ENCODE measurements at places on chromosomes 16 and 17. TPM values are rescaled to one million over a fixed set of nuclear protein-coding genes. Genes with fewer than 3 reads are reported as not detected.

GRCh38 chr17:14307560-14308024, 6.7 kb downstream of the HS3ST3B1 start:
- no peak for DNase-seq

DNA sequence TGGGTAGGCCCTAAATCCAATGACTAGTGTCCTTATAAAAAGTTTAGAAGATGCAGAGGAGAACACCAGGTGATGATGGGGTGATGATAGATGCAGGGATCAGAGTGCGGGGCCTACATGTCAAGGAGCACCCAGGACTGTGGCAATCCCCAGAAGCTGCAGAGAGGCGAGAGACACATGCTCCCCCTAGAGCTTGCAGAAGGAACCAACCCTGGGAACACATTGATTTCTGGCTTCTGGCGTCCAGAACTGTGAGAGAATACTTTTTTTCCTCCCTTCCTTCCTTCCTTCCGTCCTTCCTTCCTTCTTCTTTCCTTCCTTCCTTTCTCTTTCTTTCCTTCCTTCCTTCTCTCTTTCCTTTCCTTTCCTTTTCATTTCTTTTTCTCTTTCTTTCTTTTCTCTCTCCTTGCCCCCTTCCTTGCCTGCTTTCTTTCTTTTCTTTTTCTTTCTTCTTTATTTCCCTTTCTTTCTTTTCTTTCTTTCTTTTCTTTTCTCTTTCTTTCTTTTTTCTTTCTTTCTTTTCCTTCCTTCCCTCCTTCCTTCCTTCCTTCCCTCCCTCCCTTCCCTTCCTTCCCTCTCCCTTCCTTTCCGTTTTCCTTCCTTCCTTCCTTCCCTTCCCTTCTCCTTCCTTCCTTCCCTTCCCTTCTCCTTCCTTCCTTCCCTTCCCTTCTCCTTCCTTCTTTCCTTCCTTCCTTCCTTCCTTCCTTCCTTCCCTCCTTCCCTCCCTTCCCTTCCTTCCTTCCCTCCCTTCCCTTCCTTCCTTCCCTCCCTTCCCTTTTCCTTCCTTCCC, 134.3 kb downstream of the HAPSTR1 start:
- no peak for DNase-seq

DNA sequence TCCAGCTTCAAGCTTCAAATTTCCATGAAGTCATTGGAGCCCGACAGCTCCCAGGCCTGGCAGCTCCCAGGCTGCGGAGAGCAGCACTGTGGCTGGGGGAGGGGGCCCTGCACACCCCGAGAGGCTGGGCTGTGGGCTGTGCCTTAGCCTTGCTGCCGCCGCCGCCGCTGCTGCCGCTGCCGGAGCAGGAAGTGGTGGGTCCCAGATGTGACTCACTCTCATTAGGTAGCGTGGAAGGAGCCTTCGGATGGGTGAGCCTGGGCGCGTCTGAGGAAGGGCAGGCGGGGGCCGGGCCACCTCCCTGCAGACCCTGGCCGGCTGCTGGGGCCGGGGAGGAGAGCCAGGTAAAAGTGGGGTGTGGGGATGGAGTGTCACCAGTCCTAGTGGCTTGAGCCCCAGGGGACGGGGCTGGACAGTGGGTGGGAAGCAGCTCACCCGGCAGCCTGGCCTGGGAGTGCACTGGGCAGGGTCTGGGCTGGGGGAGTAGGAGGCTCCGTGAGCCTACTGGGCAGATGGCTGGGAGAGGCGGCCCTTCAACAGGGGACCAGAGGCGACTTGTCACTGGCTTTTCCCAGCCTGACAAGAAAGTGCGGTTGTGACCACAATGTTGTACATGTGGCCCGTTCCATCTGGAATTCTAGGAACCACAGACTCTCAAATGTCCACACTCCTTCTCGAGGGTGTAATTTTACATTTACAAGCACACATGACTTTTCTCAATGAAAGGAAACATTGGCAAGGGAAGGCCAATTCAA, at the start of gene ADCY7:
ADCY7 (plus strand) TSS at position 215 of the 755 bp plus-strand sequence. CDS start 21,629 bp downstream, outside the sequence.
- DNase-seq: peak; percentile 91

DNA sequence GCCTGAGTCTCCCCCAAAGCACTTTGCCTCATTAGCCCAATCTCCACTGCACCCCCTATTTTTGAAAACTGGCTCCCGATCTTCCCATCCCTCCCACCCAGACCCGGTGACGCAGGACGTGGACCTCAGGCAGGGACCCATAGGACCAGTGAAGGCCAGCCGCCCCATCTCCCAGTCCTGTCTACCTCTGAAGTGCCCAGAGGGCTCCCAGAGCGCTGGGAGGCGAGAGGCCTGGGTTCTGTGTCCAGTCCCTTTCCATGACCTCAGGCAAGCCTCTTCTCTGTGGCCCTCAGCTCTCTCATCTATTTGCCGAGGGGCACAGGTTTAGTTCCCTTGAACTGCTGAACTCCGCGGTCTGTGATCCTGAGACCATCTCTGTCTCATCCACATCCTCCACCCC, 714 bp downstream of the TNS4 start:
- no peak for DNase-seq

DNA sequence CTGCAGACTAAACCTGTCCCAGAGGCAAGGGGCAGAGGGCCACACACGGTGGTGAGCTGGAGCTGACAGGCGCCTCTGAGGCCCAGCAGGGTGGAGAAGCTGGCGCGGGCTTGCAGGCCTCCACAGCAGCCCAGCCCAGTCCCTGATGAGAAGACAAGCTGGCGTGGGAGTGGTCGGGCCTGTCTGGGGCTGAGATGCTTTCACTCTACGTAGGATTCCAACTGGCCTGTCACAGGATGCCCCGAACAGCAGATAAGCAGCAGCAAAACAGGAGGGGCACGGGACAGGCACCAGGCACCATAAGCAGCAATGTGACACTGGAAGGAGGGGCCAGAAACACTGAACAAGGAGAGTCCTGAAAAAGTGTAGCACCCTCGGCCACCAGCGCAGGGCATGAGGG, 40.1 kb downstream of the PEMT start:
- DNase-seq: no peak

DNA sequence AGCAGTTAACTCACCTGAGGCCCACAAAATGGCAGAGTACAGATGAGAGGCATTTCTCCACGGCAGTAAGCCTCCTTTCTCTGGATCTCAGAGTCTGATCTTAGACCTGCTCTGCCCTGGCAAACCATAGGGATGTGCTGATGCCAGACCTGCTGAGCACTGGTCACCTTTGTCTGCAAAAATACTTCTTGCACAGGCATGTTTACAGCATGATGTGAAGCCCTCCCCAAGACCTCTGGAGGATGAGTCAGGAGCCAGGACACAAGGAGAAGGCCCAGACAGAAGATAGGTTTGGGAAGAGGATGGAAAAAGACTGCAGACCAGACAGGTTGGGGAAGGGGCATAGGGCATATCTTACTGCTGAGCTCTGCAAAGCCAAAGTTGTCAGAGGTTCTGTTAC, 426.6 kb downstream of the PMP22 start:
- DNase-seq: no peak

- no peak for DNase-seq
These were observed 130.9 kb downstream of the ANKRD11 start for GRCh38 chr16:89359264-89360147.

DNA sequence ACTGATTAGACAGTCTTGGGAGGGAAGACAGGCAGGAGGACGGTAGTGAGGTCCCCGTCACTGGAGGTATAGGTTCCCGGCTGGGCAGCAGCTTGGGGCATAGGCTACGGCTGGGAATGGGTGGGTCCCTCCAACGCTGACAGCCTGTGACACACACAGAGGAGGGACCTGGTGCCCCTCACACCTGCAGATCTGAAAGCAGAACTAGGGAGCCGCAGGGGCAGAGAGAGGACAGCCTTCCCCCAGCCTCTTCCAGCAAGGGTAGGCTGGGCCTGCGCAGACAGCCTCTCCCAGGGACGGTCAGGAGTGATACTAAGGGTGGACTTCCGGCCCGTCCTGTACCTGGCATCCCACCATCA, 2.0 kb downstream of the P2RX1 start:
- no peak for DNase-seq

DNA sequence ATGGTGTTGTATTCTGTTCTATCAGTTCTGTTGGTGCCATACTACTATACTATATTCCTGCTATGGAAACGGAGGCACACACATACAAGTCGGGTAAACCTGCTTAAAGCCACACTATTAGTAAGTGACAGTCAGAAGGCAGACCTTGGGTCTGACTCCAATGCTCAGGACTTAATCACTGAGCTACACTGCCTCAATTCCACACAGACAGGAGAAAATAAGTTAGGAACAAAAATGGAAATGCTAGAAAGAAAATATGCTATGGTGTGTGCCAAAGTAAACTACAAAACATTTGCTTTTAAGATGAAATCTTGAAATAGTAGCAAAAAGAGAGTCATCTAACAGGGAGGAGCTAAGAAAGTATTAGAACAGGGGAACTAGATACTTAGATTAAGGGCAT, 48.1 kb downstream of the MYO1D start:
- DNase-seq: no peak

- DNase-seq: no peak
These were observed 37.2 kb downstream of the GSE1 start for GRCh38 chr16:85650135-85650843.

DNA sequence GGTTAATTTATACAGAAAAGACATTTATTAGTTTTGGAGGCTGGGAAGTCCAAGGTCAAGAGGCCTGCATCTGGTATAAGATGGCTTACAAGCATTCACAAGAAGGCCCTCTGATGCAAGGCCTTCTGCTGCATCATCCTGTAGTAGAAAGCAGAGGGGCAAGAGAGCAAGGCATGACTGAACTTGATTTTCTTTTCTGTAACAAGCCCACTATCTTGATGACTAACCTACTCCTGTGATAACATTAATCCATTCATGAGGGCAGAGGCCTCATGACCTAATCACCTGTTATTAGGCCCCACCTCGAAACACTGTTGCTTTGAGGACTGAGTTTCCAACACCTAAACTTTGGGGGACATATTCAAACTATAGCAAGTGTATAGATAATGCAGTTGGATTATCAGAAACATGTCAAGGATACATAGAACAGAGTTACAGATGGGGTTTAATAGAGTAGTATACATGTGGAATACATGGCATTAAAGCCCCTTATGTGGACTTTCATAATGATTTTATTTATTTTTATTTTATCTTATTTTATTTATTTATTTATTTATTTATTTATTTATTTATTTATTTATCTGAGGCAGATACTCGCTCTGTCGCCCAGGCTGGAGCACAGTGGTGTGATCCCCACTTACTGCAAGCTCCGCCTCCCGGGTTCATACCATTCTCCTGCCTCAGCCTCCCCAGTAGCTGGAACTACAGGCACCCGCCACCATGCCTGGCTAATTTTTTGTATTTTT, 88.2 kb downstream of the CHD9 start:
- no peak for DNase-seq

DNA sequence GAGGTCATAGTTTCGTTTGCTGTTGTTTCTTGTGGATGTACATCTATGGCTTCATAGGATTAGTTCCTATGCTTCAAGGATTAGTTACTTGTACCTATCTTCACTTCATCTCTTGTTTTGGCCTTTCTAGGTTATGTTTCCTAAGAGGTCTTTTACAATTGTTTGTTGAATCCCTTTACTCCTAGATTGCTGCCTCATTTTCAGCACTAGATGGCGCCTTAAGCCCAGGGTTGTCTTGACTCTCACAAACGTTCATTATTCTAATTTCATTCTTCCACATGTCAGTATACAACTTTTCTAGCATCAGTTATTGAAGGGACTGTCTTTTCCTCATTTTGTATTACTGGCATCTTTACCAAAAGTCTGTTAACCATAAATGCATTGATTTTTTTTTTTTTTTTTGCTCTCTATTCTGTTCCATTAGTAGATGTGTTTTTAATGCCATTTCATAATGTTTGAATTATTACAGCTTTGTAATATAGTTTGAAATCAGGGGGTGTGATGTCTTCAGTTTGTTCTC, 45.0 kb upstream of the NACA2 start:
- no peak for DNase-seq

GRCh38 chr16:69858191-69859104, 92.7 kb upstream of the CLEC18A start:
- no peak for DNase-seq

DNA sequence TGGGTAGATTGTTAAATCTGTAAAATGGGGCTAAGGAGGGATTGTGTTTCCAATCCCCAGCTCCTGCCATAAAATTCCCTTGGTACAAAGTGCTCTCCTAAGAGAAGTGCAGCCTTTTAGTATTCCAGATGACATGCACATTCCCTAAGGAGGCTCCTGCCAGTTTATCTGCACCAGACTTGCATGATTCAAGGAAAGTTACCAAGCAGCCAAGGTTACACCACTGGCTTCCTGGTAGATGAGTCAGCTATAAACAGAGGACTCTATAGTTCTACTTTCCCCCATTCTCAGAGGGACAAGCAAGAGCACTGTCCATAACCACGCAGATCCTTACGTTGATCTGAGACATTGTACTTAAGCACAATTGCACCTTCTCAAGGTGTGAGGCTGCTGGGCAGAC, 1.9 kb downstream of the CALB2 start:
- no peak for DNase-seq

DNA sequence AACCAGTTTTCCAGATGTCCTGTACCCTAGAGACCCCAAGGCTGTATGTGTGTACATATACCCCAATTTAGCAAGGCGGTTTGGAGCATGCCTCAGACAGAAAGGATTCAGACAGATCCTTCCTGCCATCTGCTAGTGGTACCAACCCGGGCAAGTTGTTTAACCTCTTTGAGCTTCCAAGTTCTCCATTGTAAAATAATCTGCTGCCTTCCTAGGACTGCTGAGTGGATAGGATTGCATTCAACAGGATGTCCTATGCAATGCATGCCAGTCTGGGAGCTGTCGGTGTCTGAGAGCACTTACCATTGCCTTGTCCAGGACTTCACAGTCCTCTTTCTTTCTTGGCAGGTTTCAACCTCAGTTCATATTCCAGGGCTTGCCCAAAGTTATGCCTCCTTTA, 1.9 kb downstream of the CDH13 start:
- DNase-seq: no peak

DNA sequence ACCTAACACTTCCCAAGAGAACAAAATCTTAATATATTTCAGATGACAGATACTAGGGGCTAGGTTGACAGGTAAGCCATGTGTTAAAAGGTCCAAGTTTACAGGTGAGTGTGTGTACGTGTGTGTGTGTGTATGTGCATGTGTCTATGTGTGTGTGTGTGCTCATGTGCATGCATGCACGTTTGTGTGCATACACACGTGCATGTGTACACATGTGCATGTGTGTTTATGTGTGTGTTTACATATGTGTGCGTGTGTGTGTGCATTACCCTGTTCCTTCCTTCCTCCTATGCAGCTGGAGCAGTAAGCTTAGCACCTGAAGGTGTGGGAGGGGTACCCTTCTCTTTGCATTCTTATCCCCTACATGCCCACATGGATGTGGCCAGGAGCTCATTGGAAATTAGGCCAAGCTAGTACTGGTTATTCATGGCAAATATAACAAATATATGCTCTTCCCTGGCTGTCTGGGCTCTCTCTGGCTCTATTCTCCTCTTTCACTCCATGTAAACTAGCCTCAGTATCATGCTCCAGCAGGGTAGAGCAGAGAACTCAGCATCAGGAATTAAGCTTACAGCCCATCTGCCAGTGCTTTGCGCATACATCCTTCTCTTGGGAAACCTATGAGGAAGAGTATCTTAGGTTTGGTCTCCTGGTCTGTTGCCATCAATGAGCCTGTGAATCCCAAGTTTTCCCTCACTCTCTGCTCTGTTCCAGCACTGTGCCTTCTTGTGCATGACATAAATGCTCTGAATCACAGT, 258.0 kb upstream of the MYOCD start:
- no peak for DNase-seq

Gene CRHR1
- not detected for total RNA-seq

Gene SLC13A5
- total RNA-seq: 0.48 TPM

Gene CTRL
- total RNA-seq: 1.3 TPM

Gene ORC6
- 1.1 TPM for total RNA-seq

Gene EFNB3
- total RNA-seq: 0.58 TPM

Gene EFCAB13
- total RNA-seq: 5.6 TPM

Data from mesenteric fat pad (tissue), 1 donor.